ENCODE measurements at places on chromosomes 16 and 17.

GRCh38 chr17:78407387-78408000, 29.0 kb downstream of the PGS1 start:
- no peak for DNase-seq

DNA sequence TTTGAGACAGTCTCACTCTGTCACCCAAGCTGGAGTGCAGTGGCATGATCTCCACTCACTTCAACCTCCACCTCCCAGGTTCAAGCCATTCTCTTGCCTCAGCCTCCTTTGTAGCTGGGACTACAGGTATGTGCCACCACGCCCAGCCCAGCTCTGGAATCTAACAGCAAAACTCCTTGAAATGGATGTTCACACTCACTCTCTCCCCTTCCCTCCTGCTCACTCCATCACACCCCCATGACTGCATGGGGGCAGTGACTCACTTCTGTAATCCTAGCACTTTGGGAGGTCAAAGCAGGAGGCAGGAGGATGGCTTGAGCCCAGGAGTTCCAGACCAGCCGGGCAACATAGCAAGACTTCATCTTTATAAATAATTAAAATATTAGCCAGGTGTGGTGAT, 11.1 kb upstream of the TFAP4 start:
- DNase-seq = no peak

GRCh38 chr17:77996256-77996655, 37.8 kb downstream of the TNRC6C start:
- DNase-seq = no peak

DNA sequence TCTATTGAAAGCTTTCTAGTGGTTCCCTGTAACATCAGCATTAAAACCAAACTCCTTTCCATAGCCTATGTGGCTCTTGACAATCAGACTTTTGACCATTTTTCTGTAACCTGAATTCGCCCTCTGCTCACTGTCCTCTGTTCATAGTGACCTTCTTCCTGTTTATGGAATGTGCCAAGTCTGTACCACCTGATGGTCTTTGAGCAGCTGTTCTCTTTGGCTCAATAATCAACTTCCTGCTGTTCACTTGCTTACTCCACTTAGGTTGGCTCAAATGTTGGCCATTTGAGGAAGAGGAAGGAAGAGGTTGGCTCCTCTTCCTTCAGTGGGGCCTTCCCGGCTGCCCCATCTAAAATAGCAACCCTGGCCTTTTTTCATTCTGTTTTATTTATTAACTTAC, 251.5 kb downstream of the CA10 start:
- no peak for DNase-seq

Data from NCI-H526 (cell line).